ENCODE measurements at places on chromosomes 2 and 18.

- no peaks in the 10 kb centered on the region for H3K27me3 ChIP-seq
- H3K4me3 ChIP-seq = peak overlapping the region; percentile 56
- H3K27ac ChIP-seq = peak overlapping the region; percentile 98
- DNase-seq = peak; percentile 93
- peaks cover 91% of the 10 kb centered on the region for H3K4me1 ChIP-seq
- no peaks in the 10 kb centered on the region for H3K36me3 ChIP-seq
Observed at GRCh38 chr2:218286570-218287459, 5.5 kb downstream of the TMBIM1 start.

DNA sequence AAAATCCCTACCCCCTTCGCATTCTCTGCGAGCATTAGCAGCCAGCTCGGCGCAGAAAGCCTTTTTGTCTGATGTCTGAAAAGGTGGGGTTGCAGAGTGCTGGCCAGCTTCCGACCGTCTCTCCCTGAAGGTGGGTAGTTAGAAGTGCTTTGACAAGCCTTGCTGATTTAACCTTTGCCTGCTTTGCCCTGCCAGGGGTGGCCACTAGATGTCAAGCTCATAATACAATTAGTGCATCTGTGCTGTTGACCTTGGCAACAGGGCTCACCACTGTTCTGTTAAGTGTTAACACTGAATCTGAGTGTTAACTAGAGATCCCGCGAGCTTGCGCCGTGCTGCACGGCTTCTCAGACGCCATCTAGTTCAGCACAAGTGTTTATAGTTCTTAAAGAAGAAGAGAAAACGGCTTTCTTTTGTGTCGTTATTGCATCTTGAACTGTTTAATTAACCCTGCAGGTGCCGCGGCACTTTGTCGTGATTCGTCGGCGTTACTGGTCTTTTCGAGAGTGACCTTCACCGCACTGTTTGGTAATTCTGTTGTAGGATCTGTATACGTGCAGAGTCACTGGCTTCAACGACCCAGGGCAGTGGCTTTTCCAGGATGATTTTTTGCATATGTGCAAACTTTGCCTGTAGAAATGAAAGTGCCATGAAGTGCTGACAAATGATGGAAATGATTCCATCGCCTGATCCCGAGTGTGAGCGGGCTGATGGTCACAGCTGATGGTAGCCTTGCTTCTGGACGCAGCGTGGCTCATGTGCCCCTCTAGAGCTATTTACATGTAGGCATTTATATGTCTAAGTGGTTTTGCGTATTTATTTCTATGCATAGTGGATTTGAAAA, 5.5 kb downstream of the SALL3 start:
- peaks cover 41% of the 10 kb centered on the region for H3K27me3 ChIP-seq
- H3K27ac ChIP-seq = no peak overlapping the region
- DNase-seq = no peak
- no peaks in the 10 kb centered on the region for H3K36me3 ChIP-seq
- H3K4me1 ChIP-seq = no peaks in the 10 kb centered on the region

DNA sequence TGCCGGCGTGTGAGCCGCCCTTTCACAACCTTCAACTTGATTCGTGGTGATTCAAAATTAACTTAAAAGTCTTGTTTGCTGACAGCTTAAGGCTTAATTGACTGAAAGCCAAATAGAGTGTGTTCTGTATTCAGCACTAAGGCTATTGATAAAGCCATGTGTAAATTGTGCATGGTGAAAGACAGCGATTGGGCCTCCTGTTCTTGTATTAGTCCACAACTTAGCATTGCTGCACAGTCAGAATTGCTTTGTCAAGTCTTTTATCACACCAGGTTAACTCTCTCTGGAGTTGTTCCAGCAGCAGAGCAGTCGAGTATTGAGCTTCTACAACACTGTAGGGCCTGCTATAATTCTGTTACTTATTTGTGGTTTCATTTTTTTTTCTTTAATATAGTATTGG, 210.1 kb downstream of the WDR7 start:
- H3K4me1 ChIP-seq = no peaks in the 10 kb centered on the region
- no peak for DNase-seq
- H3K27ac ChIP-seq = no peak overlapping the region
- H3K27me3 ChIP-seq = no peaks in the 10 kb centered on the region
- no peak overlapping the region for H3K4me3 ChIP-seq

- no peaks in the 10 kb centered on the region for H3K36me3 ChIP-seq
- H3K27me3 ChIP-seq = peaks cover 29% of the 10 kb centered on the region
- no peaks in the 10 kb centered on the region for H3K4me1 ChIP-seq
- H3K4me3 ChIP-seq = no peak overlapping the region
- no peak overlapping the region for H3K27ac ChIP-seq
- DNase-seq = no peak
Observed at GRCh38 chr18:78494204-78495085, 485.2 kb upstream of the SALL3 start.

DNA sequence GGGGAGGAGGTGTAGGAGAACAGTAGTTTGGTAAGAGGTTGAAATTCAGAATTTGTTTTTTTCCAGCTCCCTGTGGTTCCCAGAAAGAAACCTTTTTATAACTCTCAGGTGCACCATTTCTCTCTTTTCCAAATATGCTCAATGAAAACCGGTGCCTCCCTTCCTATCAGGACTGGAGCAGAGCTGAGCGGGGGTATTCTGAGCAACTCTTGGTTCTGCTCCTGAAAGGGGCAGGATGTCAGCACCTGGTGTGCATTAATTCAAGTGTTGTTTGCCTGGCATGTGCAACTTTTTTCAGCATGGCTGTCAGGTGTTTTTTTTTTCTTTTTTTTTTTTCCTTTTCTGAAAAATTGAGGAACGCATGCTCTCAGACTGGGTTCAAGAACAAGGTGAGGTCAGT, 74.1 kb downstream of the MAPK4 start:
- H3K4me3 ChIP-seq = no peak overlapping the region
- no peaks in the 10 kb centered on the region for H3K36me3 ChIP-seq
- no peak overlapping the region for H3K27ac ChIP-seq
- no peaks in the 10 kb centered on the region for H3K27me3 ChIP-seq

GRCh38 chr2:119142824-119143223, 15.7 kb downstream of the C1QL2 start:
- H3K36me3 ChIP-seq = no peaks in the 10 kb centered on the region
- no peaks in the 10 kb centered on the region for H3K4me1 ChIP-seq
- no peak for DNase-seq
- H3K27ac ChIP-seq = no peak overlapping the region

- peak overlapping the region; percentile 86 for H3K27ac ChIP-seq
- H3K4me3 ChIP-seq = no peak overlapping the region
- H3K36me3 ChIP-seq = no peaks in the 10 kb centered on the region
- no peak for DNase-seq
- H3K27me3 ChIP-seq = no peaks in the 10 kb centered on the region
Observed at GRCh38 chr2:196268538-196269338, 97.4 kb upstream of the STK17B start.

GRCh38 chr18:76951456-76952247, 129.3 kb downstream of the ZNF236 start:
- no peak for DNase-seq
- H3K36me3 ChIP-seq = no peaks in the 10 kb centered on the region
- no peaks in the 10 kb centered on the region for H3K27me3 ChIP-seq
- H3K4me1 ChIP-seq = no peaks in the 10 kb centered on the region

DNA sequence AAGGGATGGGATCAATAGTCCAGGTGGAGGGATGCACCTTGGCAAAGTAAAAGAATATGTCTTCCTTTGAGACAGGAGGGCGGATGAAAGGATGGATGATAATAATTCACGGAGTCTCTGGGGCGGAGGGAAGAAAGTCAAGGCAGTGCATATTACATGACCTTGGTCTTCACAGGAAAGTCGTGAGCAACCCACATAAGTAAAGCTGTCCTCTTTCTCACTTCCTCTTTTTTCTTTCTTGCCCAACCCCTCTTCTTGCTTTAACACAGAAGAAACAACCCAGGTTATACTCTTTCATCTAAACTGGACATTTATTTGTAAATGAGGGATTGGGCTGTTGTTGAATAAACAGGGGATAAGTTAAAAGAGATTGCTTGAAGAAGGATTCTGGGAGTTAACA, 168.7 kb upstream of the SKOR2 start:
- no peaks in the 10 kb centered on the region for H3K36me3 ChIP-seq
- H3K4me1 ChIP-seq = no peaks in the 10 kb centered on the region
- H3K4me3 ChIP-seq = no peak overlapping the region
- H3K27ac ChIP-seq = no peak overlapping the region

DNA sequence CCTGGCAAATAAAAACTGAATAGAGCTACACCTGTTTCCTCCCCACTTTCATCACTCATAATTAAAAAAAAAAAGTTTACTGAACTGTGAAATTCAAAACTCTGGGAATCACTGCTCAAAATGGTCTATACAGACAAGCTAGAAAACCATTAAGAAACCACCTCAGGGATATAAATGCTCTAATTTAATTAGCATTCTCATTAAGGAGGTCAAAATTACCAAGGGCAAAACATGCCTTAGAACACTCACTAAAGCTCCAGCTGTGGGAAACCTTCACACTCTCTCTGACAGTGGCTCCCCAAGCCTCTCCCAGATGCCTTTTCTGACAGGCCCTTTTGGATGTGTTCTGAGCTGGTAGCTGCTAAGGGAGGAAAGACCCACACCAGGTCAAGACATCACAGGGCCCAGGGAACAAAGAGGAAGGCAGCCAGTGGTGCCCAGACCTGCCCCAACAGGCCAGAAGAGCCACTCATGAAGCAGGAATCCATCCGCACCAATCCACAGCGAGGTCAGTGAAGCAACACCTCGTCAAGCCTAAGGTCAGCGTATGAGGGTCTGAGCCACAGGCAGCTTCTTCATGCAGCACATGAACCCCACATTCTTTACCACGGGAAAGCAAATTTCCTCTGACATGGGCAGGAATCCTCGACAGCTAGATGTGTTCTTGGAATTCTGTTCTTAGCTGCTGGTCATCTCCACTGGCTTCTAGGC, 35.6 kb downstream of the XDH start:
- H3K4me1 ChIP-seq = peaks cover 23% of the 10 kb centered on the region
- no peak for DNase-seq
- peaks cover 36% of the 10 kb centered on the region for H3K36me3 ChIP-seq
- no peak overlapping the region for H3K27ac ChIP-seq
- H3K27me3 ChIP-seq = no peaks in the 10 kb centered on the region

- H3K27ac ChIP-seq = no peak overlapping the region
- H3K36me3 ChIP-seq = no peaks in the 10 kb centered on the region
- DNase-seq = no peak
- no peak overlapping the region for H3K4me3 ChIP-seq
Observed at GRCh38 chr2:236887531-236887930, 198.2 kb upstream of the COPS8 start.

GRCh38 chr2:8675543-8675942, 6.3 kb upstream of the ID2 start:
- DNase-seq = no peak
- peaks cover 76% of the 10 kb centered on the region for H3K27me3 ChIP-seq
- no peaks in the 10 kb centered on the region for H3K36me3 ChIP-seq
- no peak overlapping the region for H3K27ac ChIP-seq
- no peaks in the 10 kb centered on the region for H3K4me1 ChIP-seq

DNA sequence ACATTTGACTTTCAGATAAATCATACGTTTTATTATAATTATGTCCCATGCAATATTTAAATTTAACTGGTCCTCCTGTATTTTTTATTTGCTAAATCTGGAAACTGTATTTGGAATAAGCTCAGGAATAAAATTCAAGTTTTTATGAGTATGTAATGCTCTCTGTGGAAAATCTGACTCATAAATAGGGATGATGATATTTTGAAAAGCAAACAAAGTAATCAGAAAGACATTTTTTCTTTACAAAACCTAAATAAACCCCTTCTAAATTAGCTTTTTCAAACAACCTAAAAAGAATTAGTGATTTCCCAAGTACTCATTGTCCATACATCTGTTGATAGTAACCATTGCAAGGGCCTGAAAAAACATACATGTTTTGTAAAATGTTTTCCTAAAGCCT, 41.1 kb downstream of the ASB1 start:
- H3K36me3 ChIP-seq = no peaks in the 10 kb centered on the region
- H3K4me1 ChIP-seq = no peaks in the 10 kb centered on the region
- no peak overlapping the region for H3K4me3 ChIP-seq
- DNase-seq = no peak
- no peak overlapping the region for H3K27ac ChIP-seq
- H3K27me3 ChIP-seq = no peaks in the 10 kb centered on the region

DNA sequence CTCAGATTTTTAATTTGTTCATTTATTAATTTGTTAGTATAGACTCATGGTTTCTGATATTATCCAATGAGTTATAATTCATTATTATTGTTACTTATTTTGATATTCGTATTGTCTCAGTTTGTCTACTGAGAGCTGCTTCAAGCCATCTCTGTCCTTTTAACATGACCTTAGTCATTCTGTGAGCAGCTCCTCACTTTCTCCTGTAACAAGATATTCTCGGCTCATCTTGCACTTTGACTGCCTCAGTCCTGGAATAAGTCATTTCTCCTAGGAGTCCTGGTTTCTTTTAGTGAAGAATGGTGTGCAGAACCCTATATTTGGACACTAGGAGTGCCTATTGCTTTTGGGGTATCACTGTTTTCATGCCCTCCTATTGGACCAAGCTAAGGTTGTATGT, 13.2 kb downstream of the ASB1 start:
- peaks cover 13% of the 10 kb centered on the region for H3K4me1 ChIP-seq
- peaks cover 24% of the 10 kb centered on the region for H3K36me3 ChIP-seq
- DNase-seq = no peak
- no peaks in the 10 kb centered on the region for H3K27me3 ChIP-seq
- no peak overlapping the region for H3K4me3 ChIP-seq

DNA sequence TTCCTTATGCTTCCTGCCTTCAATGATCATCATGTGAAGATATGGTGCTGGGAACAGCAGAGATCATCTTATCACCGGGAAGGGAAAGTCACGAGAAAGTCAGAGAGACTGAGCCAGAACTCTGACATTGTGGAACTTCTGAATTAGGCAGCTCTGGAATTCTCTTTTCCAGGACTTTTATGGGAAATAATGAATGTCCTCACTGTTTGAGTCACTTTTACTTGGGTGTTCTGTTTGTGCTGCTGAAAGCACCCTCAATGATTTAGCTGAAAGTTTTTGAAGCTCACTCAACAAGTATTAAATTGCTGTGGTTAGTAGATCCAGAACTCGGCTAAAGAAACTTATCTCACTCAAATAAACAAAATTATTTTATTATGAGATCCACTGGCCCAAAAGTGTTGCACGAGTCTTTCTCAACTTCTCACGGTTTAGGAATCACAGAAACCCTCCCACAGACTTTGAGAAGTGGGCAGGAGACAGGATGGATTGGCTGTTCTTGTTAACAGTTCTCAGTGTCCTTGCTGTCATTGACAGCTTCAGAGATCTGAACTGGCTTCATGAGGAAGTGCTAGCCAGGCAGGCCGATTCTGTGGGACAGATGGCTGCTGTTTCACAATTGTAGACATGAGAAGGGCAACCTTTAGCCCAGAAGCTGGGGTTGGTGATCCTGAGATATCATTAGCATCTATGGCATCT, 26.4 kb upstream of the ATRAID start:
- H3K36me3 ChIP-seq = no peaks in the 10 kb centered on the region
- no peaks in the 10 kb centered on the region for H3K27me3 ChIP-seq
- no peak overlapping the region for H3K4me3 ChIP-seq
- H3K4me1 ChIP-seq = peaks cover 9% of the 10 kb centered on the region

- no peak overlapping the region for H3K4me3 ChIP-seq
- H3K27ac ChIP-seq = no peak overlapping the region
- DNase-seq = no peak
Observed at GRCh38 chr2:189679226-189679625, 4.8 kb downstream of the ANKAR start.

- no peaks in the 10 kb centered on the region for H3K4me1 ChIP-seq
- H3K4me3 ChIP-seq = no peak overlapping the region
- no peaks in the 10 kb centered on the region for H3K36me3 ChIP-seq
- DNase-seq = no peak
- peaks cover 20% of the 10 kb centered on the region for H3K27me3 ChIP-seq
- H3K27ac ChIP-seq = no peak overlapping the region
Observed at GRCh38 chr2:4336864-4337263, 633.5 kb downstream of the DCDC2C start.

Measured in PC-9 (cell line).